Stimulated activated CD4-positive, alpha-beta T cell treated with anti-CD3 and anti-CD28 coated beads, TNF-alpha, amount 100 ng/mL, for 1 hour (primary cell): ENCODE measurements at places on chromosomes 1 and 21.

- DNase-seq: no peak
These were observed 20.4 kb downstream of the GPR161 start for GRCh38 chr1:168116327-168116799.

DNA sequence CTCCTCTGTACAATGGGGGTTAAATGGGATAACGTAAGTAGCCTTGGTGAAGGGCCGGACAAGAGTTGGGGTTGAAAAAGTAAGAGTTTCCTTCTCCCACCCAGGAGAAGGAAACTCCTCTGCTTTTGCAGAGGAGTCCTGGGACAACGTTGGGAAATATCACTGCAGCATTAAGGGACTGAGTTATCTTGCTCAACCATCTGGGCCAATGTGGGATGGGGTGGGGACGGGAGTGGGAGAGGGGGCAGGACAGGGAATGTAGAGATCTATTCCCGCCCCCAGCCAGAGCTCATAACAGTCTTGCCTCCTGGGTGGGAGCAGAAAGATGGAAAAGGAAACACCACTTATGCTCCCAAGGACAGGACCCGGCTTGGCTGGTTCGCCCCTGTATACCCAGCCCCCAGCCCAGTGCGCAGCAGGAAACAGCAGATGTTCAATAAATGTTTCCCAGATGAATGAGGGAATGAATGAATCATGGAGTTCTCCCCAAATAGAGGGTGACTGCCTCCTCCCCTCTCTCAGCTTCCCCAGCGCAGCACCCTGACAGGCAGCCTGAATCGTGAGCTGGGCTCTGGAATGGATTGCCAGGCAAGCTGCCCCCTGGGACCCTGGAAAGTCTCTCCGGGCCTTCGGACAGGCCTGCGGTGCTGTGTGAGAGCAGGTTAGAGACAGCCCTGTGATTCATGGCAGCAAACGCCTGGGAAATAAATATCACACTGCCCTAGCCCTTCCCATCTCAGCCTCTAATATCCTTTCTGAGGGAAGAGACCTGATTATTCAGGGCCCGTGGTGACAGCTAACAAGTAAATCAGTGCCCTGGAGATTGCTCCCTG, 24.8 kb downstream of the FBXO2 start:
- no peak for DNase-seq

DNA sequence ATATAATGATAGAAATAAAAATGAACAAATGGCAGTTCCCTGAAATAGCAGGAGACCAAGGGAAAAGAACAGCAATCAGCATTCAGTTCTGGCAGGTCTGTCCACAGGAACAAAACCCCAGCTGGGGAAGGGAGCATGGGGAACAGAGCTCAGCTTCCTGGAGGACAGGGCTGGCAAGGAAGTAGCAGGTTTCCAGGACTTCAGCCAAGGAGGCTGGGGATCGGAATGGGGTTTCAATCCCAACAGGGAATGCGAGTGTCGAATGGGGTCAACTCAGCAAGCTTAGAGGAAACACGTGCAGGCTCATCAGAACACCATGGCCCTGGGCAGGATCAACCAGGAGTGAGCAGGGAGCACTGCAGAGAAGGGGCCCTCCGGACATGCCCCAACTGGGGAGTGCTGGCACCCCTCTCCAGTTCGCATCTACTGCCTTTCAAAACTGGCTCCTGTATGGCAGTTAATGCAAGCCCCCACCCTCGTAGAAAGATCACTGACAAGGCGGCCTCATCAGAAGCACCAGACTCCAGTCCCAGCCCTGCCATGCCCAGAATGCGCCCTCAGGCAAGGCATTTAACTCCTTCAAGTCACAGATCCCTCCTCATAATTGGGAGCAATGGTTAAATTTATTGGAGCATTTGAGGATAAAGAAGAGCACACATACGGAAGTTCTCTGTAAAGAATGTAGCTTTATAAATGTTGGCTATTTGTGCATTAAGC, 72.4 kb downstream of the SEC16B start:
- no peak for DNase-seq

DNA sequence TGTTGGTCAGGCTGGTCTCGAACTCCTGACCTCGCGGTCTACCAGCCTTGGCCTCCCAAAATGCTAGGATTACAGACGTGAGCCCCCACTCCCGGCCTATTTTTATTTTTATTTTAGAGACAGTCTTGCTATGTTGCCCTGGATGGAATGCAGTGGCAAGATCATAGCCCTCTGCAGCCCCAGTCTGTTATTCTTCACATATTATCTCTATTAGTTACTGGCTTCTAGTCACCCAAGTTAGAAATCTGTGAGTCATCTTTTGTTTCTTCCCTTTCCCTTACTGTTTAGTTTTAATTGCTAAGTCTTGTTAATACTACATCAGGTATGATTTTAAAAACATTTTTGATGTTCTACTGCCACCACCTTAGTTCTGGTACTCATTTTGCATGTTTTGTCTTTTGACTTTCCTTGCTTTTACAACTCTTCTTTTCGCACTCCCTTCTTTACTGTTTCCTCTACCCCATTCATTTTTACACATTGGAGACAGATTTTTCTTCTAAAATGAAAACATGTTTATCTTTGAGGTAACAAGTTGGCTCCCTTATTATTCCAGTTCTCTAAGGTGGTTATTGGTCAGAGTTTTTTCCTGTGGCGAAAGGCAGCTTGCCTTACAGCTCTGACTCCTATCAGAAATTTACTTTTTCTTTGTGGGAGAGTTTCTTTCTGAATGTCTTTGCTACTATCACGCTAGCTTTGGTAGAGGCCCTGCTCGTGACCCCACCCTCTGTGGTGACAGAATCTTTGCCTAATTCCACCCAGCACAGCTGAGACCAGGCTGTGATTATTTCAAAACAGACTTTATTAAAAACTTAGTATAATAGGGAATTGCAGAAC, 19.5 kb downstream of the ZMYM4 start:
- no peak for DNase-seq

DNA sequence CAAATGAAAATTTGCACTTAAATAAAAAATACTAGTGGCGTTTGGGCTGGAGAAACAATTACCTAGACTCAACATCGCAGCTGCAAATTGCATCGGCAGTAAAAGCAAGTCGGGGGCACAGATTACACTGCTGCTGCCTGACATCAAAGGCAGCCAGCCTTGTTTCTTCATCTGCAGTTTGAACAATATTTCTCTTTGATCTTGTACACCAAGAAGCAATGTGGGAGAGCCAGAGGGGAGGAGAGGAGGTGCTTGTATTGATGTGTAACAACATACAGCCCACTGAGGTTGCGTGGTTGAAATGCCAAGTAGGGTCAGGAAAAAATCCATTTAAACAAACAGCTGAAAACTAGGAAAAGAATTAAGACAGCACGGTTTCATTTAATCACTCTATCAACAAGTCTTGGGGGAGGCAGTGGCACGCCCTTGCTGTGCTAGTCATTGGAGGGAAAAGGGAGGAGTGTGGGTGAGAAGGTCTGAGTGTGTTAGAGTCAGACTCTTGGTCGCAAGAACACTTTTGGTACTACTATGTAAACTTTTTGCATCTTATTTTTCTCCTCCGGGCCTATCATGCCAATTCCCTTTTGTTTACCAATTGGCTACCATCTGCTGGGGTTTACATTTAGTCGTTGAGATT, 456.5 kb downstream of the OMA1 start:
- DNase-seq: no peak
